ENCODE measurements at places on chromosomes 5 and 9.
A peak's percentile ranks its signal among the peaks of the same experiment; 100 is the strongest.

DNA sequence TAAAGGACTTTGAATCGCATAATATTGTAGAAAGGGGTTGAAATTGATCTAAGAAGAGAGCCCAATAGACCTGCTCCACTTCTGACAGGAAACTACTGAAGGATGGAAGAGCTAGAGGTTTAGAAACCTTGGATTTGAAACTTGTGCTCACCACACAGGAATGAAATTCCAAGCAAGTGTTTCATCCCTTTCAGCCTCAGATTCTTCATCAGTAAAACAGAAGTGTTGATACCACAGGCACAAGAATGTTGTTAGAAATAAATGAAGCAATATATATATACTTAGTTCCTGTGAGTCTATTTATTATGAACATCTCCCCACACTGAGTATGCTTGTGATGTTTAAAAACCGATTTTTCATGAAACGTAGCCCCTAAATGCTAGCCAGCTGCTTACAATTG is 43.8 kb downstream of the PRRC1 start:
- DNase-seq, result no peak

- no peak for DNase-seq
Measured at GRCh38 chr5:112555691-112556090, 136.6 kb upstream of the EPB41L4A start.

GRCh38 chr5:168822745-168823281 is 243.6 kb upstream of the PANK3 start:
- no peak for DNase-seq

- DNase-seq, result no peak
Measured at GRCh38 chr5:176908675-176909368, 9.7 kb upstream of the HK3 start.

DNA sequence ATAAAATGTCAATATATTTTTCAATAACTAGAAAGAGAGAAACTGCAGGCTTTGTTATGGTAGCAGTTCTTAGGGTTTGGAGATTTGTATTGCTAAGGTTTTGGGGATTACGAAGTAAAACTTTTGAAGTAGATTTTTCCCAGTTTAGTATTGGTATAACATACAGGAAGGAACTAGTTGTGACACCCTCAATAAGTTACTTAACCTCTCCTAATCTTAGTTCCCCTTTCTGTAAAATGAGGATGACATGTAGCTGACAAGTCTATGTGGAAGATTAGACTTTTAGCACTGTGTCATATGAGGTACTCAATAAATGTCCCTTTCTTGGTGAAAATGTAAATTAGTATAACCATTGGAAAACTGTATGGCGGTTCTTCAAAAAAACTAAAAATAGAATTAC is 73.4 kb upstream of the ATG10 start:
- DNase-seq, result no peak

DNA sequence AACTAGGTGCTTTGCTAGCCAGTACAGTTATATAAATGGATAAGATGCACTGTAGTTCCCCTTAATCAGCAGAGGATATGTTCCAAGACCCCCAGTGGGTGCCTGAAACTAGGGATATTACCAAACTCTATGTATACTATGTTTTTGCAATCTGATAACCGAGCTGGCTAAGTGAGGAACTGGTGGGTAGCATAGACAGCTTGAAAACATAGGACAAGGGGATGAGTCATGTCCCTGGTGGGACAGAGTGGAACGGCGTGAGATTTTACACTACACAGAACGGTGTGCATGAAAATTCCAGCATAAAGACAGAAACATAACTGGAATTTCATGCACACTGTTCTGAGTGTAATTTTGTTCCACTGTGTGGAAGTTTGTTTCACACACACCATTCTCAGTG is 86.9 kb downstream of the BASP1 start:
- no peak for DNase-seq

- no peak for DNase-seq
Measured at GRCh38 chr9:17134396-17135294, at the start of gene CNTLN. TSS of gene CNTLN (plus strand) at chr9:17135040. CDS start at chr9:17135066, 26 bp downstream.

DNA sequence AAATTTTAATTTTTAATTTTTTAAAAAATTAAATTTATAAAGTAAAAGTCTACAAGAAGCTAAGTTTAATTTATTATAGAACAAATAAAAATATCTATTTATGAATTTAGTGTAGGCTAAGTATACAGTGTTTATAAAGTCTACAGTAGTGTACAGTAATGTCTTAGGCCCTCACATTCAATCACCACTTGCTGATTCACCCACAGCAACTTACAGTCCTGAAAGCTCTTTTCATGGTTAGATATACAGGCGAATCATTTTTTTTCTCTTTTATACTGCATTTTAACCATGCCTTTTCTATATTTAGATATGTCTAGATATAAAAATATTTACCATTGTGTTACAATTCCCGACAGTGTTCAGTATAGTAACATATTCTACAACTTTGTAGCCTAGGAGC is 55.9 kb downstream of the PCSK1 start:
- no peak for DNase-seq

GRCh38 chr5:68433923-68434879 is 218.6 kb downstream of the PIK3R1 start:
- peak; percentile 95 for DNase-seq

All from activated CD4-positive, alpha-beta T cell treated with anti-CD3 and anti-CD28 coated beads for 4 hours (primary cell).